Effector memory CD8-positive, alpha-beta T cell (primary cell): ENCODE measurements at places on chromosomes 7 and 10.

DNA sequence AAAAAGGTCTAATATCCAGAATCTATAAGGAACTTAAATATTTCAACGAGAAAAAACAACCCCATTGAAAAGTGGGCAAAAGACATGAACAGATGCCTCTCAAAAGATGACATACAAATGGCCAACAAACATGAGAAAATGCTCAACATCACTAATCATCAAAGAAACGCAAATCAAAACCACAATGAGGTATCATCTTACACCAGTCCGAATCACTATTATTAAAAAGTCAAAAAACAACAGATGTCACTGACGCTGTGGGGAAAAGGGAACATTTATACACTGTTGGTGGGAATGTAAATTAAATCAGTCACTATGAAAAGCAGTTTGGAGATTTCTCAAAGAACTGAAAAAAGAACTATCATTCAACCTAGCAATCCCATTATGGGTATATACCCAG is 6.0 kb downstream of the VWDE start:
- DNase-seq, result no peak
- H3K36me3 ChIP-seq, result no peaks in the 10 kb centered on the region
- no peak overlapping the region for H3K4me3 ChIP-seq
- peaks cover 13% of the 10 kb centered on the region for H3K27me3 ChIP-seq

DNA sequence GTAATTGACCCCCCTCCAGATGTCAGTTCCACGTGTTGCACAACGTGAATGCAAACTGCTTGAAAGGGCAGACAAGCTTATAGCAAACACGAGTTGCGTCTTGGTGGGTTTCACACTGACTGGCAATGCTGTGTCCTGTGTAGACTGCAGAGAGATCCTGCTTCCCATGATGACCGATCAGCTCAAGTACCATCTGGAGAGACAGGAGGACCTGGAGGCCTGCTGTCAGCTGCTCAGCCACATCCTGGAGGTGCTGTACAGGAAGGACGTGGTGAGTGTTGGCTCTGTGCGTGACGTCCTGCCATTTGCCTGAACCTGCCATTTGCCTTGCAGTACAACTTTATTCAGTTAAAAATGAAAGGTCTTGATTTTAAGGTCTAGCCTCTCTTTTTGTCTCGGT is 71.1 kb downstream of the INSYN2A start:
- no peak for DNase-seq
- peaks cover 9% of the 10 kb centered on the region for H3K27me3 ChIP-seq
- H3K4me3 ChIP-seq, result no peak overlapping the region
- no peaks in the 10 kb centered on the region for H3K4me1 ChIP-seq
- H3K27ac ChIP-seq, result no peak overlapping the region

- H3K27ac ChIP-seq, result no peak overlapping the region
- H3K4me1 ChIP-seq, result peaks cover 7% of the 10 kb centered on the region
- H3K36me3 ChIP-seq, result peaks cover 3% of the 10 kb centered on the region
- peak; percentile 25 for DNase-seq
- no peak overlapping the region for H3K4me3 ChIP-seq
- H3K27me3 ChIP-seq, result peaks cover 19% of the 10 kb centered on the region
Observed at GRCh38 chr10:80382989-80383388, 25.4 kb upstream of the PRXL2A start.

DNA sequence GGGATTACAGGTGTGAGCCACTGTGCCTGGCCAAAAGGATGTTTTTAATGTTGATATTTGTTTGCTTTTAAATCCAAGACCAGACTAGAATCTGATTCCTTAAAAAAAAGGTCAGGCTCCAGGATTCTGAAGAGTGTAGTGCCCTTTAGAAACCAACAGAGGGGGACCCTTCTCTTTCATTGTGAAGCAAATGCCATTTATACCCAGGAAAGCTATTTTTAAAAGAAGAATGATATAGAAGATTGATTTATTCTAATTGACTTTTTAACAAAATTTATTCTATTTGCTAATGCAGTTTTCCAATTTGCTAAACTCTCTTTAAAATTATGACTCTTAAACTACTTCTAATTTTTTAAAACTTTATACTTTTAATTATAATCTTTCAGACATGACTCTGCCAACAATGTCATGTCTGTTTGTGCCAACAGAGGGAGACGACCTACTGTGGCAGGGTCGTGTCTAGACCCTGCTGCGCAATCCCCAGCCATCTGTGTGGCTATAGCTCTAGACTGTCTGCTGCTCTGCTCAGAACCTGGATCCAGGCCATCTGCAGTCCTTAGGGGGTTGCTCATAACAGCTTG is 201.0 kb upstream of the IMMP2L start:
- H3K4me1 ChIP-seq, result no peaks in the 10 kb centered on the region
- H3K27me3 ChIP-seq, result no peaks in the 10 kb centered on the region
- no peak overlapping the region for H3K4me3 ChIP-seq
- DNase-seq, result no peak

DNA sequence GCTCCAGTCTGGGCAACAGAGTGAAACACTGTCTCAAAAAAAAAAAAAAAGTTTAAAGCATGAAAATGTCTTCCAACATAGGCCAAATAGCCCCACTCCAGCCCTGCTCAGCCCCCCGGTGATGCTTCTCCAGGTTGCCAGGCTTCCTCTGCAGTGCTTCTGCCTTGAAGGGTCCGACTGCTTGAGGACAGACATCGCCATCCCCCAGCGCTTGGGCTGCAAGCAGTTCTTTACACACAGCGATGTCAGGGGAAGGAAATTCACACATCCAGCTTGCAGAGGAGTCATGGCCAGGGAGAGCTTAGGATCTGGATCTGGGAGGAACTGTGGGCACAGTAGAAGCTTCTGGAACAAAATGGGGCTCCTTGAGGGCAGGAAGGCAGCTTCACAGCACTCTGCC is 26.9 kb downstream of the LYZL1 start:
- peaks cover 69% of the 10 kb centered on the region for H3K27me3 ChIP-seq
- H3K4me3 ChIP-seq, result no peak overlapping the region
- DNase-seq, result no peak
- peaks cover 4% of the 10 kb centered on the region for H3K4me1 ChIP-seq
- H3K36me3 ChIP-seq, result peaks cover 2% of the 10 kb centered on the region

DNA sequence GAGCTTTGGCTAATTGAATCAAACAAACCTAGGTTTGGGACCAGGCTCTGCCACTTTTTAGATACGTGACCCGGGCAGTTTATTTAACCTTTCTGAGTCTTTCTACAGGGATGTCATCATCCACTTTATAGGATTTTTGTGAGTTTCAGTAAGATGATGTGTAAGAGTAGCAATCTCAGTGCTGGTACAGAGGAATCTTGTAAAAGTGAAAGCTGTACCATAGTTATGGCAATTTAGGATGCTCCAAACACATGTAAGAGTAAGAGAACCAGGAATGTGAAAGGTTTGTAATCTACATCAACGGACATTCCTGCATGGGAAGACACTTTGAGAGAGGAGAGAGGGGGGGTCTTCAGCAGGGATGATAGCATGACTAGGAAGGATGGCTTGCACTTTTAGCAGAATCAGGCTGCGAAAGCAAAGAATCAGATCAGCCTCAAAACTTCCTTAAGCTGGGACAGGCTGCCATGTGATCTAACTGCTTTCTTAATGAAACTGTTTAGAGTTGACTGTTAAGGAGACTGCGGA is 968 bp downstream of the NOLC1 start:
- peaks cover 33% of the 10 kb centered on the region for H3K4me1 ChIP-seq
- H3K27me3 ChIP-seq, result no peaks in the 10 kb centered on the region
- peaks cover 64% of the 10 kb centered on the region for H3K36me3 ChIP-seq
- H3K27ac ChIP-seq, result peak overlapping the region; percentile 96
- no peak for DNase-seq

- H3K27me3 ChIP-seq, result no peaks in the 10 kb centered on the region
- H3K4me3 ChIP-seq, result peak overlapping the region; percentile 77
- peak overlapping the region; percentile 94 for H3K27ac ChIP-seq
- peaks cover 85% of the 10 kb centered on the region for H3K4me1 ChIP-seq
Observed at GRCh38 chr7:55533729-55534080, 38.6 kb downstream of the VOPP1 start.

DNA sequence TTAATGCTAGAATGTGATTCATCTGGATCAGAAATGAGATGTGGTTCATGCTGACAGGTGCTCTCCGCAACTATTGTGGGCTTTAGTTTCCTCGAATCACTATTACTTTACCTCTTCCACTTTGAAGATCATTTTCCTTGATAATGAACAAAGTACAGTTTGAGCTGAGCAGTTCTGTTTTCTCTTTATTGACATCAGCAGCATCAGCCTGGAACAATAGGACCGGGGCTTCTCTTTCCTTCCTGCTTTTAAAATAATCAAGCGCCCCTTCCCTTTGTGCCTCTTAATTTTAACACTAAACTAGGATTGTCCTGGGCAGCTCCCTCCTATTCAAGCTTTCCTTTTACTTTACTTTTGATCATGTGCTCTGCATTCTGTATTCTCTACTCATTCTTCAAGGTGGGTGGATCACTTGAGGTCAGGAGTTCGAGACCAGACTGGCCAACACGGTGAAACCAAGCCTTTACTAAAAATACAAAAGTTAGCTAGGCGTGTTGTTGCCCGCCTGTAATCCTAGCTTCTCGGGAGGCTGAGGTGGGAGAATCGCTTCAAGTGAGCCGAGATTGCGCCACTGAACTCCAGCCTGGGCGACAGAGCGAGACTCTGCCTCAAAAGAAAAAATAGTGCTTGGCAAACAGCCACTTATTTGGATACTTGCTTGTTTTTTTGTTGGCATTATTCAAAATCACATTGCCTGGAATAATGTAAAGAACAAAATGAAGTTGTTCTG is 67.0 kb upstream of the RHEB start:
- no peak overlapping the region for H3K27ac ChIP-seq
- peaks cover 6% of the 10 kb centered on the region for H3K4me1 ChIP-seq
- DNase-seq, result no peak
- H3K36me3 ChIP-seq, result peaks cover 21% of the 10 kb centered on the region
- no peaks in the 10 kb centered on the region for H3K27me3 ChIP-seq

GRCh38 chr7:154777489-154777888 is 225.4 kb downstream of the PAXIP1 start:
- H3K4me3 ChIP-seq, result no peak overlapping the region
- no peaks in the 10 kb centered on the region for H3K36me3 ChIP-seq
- no peak overlapping the region for H3K27ac ChIP-seq
- DNase-seq, result no peak

GRCh38 chr7:75639886-75640190 is 98.9 kb downstream of the HIP1 start:
- peaks cover 13% of the 10 kb centered on the region for H3K36me3 ChIP-seq
- peaks cover 16% of the 10 kb centered on the region for H3K4me1 ChIP-seq
- H3K4me3 ChIP-seq, result peak overlapping the region; percentile 86
- H3K27me3 ChIP-seq, result no peaks in the 10 kb centered on the region
- H3K27ac ChIP-seq, result peak overlapping the region; percentile 64

DNA sequence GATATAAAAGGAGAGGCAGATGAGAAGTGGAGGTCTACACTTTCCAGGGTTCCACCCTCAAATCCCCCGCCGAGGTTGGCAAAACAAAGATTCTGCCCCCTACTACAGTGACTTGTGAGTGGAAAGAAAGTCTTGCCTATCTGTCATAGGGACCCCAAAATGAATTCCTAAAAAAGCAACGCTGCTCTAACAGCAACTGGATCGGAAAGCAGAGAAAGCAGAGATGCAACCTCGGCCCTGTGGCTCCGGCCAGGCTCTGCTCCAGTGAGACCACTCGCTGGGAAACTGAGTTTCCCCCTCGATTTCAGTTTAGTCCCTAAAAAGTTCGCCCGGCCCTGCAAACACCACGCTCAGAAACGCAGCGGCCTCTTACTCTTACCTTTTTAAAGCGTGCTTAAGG is 297.9 kb upstream of the NFE2L3 start:
- H3K36me3 ChIP-seq, result peaks cover 24% of the 10 kb centered on the region
- DNase-seq, result no peak
- H3K27ac ChIP-seq, result no peak overlapping the region
- H3K4me3 ChIP-seq, result no peak overlapping the region

DNA sequence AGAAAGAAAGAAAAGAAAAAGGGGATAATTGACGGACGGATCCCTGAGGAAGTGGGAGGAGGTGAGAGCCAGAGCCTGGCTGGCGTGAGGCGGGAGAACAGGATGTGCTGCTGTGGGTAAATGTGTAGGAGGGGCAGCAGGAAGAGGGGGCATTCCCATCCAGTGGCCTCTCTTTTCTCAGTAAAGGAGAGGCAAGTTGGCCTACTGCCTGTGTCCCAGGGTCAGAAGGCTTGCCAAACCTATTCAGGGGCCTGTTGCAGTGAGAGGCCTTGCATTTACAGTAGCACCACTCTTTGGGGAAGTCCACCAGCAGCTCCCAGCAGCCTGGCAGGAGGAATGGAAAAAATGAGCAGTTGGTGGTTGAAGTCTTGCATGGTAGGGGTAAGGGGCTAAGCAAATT is 26.6 kb upstream of the ASCC1 start:
- H3K4me1 ChIP-seq, result peaks cover 49% of the 10 kb centered on the region
- peak overlapping the region; percentile 86 for H3K27ac ChIP-seq
- H3K4me3 ChIP-seq, result no peak overlapping the region
- H3K36me3 ChIP-seq, result no peaks in the 10 kb centered on the region

DNA sequence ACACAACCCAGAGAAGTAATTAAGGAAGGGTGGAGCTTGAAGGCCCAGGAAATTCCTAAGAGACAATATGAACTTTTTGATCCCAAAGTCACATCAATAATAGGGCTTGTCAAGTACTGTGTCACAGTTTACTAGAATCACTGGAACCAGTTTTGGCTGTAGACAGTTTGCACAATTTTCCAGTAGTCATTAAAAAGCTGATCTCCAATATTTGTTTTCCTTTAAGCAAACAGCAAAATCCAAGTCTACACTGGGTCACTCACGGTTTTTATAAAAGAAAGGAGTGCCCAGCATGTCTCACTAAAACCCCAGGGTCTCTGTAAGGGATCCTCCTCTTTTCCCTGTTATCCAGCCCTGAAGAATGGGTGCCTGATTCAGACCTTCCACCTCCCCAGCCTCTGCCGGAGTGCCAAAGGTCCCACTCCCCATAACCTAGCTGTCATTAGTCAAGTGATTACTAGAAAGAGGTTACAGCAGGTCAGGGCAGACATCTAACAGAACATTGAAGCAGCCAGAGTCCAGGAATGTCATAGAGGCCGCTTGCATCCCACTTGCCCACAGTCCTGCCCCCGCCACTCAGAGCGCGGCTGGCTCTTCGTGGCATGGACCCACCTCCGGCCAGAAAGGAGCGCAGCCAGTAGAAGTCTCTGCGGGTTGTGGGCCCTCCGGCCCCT is 552 bp downstream of the SLC25A16 start:
- peaks cover 21% of the 10 kb centered on the region for H3K36me3 ChIP-seq
- no peaks in the 10 kb centered on the region for H3K27me3 ChIP-seq
- peak overlapping the region; percentile 93 for H3K27ac ChIP-seq
- peak overlapping the region; percentile 86 for H3K4me3 ChIP-seq
- no peak for DNase-seq
- peaks cover 7% of the 10 kb centered on the region for H3K4me1 ChIP-seq
